ENCODE measurements at places on chromosomes 11 and 22. TPM values are rescaled to one million over a fixed set of nuclear protein-coding genes. Genes with fewer than 3 reads are reported as not detected.

The GLYATL2 gene
- total RNA-seq: 2.4 TPM

The DLG2 gene
- 165 TPM for total RNA-seq

The CCDC188 gene
- total RNA-seq: 1.4 TPM

The CNGA4 gene
- total RNA-seq: 0.36 TPM

The SYT13 gene
- 62.3 TPM for total RNA-seq
